ENCODE measurements at places on chromosomes 3 and 15.
A peak's percentile ranks its signal among the peaks of the same experiment; 100 is the strongest.

GRCh38 chr3:153783106-153783505 lies 338.1 kb upstream of the ARHGEF26 start:
- H3K4me3 ChIP-seq = no peak overlapping the region
- H3K27me3 ChIP-seq = peaks cover 6% of the 10 kb centered on the region
- H3K27ac ChIP-seq = no peak overlapping the region
- no peak for DNase-seq
- no peaks in the 10 kb centered on the region for H3K36me3 ChIP-seq
- no peaks in the 10 kb centered on the region for H3K4me1 ChIP-seq

- no peaks in the 10 kb centered on the region for H3K27me3 ChIP-seq
- H3K4me3 ChIP-seq = no peak overlapping the region
- H3K4me1 ChIP-seq = no peaks in the 10 kb centered on the region
- H3K36me3 ChIP-seq = no peaks in the 10 kb centered on the region
Observed at GRCh38 chr3:191148131-191148530, 50.9 kb upstream of the OSTN start.

DNA sequence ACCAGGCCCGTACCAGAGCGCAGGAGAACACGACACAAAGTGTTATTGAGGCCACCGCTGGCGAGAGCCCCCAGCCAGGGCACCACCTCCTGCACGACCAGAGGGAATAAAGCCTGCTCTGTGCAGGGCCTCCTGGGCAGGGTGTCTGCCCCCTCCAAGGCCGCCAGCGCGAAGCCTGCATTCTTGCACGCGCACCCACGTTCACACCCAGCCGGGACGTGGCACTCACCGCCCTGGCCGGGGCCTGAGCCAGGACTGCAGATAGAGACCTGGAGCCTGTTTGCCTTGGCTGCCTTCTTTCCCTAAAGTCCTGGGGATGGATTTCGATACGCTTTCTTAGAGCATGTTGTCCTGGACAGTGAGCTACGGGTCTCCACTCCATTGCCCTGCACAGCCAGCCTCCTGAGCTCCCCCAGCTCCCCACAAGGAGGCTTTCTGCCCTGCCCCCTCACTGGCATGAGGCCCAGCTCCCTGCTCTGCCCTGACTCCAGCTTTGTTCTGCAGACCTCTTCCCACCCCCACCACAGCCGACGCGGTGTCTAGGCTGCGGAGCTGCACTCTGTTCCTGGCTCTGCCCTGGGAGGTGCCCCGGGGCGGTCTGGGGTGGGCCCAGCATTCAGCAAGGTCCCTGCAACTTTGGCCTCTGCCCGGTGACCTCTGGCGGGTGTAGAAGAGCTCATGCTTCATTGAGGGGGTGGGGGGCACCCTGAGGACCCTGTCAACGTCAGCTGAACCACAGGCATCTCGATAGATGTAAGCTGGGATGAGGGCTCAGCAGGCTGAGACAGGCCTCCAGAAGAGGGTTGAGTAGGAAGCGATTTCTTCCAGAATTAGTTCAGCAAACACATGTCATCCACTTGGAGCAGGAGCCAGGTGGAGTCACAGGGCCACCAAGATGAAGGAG lies 145.0 kb downstream of the LRRK1 start:
- no peak for DNase-seq
- H3K4me1 ChIP-seq = no peaks in the 10 kb centered on the region
- no peaks in the 10 kb centered on the region for H3K36me3 ChIP-seq
- H3K27ac ChIP-seq = no peak overlapping the region

DNA sequence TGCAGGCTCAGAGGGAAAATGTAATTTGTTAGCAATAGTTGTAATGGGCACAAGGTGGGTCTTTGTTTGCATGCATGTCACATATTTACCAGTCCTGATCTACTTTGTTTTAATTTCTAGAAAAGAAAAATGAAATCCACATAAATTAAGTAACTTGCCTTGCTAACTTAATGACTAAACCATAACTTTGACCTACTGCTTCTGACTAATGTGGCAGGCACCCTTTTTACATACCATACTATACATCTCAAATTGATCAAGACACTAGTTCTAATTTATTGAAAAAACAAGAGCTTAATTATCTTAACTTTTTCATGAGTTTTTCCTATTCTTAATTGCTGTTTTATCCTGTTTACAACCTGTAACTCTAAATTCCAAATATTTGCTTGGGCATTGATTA lies 93.2 kb downstream of the ATP11B start:
- no peaks in the 10 kb centered on the region for H3K27me3 ChIP-seq
- H3K36me3 ChIP-seq = peaks cover 20% of the 10 kb centered on the region
- peaks cover 3% of the 10 kb centered on the region for H3K4me1 ChIP-seq

DNA sequence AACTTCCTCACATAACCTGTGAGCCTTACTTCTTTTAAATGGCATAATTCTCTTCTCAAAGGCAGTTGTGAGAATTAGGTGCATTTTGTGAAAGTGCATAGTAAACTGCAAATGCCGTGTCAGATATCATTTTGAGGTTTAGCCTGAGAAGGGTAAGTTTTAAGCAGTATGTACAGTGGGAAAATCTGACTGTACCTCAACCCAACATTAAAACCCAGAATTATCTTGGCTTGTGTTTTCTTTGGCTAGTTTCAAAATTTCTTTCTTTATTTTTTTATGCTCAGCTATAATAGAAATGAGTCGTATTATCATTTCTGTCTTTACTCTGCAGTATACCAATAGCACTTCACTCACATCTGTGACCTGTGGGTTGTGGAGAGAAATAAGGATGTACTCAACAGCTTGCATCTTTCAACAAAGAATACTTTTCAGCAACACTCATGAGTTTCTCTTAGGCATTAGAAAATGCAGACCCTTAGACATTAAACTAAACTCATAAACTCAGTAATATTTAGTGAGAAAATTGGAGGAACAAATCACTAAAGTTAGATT lies 65.7 kb downstream of the RASA2 start:
- DNase-seq = no peak
- H3K36me3 ChIP-seq = peaks cover 38% of the 10 kb centered on the region
- peak overlapping the region; percentile 2 for H3K4me3 ChIP-seq
- H3K4me1 ChIP-seq = peaks cover 64% of the 10 kb centered on the region

DNA sequence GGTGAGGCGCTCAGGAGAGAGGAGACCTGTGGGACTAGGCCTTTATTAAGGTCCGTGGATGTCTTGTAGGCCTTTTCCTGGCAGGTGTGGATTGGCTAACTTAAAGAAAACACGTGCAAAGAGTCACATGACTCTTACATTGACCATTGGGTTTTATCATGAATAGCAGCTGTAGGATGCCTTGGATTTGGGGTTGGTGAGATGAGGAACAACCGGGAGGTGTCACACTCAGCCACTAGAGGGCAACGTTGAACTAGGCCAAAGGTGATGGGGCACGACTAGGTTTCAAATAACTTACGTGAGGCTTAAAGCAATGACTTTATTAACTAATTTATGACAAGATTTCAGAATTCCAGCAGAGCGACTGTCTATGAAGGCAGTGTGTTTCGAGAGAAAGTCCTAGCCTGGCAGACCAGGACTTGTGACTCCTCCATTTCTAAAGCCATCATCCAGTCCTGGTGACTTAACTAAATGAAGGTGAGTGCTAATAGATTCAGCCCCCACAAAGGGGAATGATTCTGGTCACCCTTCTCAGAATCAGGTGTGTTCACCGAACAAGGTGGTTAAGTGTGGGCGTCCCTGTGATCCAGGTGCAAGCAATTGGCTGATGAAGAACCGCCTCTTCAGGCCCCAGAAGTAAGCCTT lies 345.6 kb downstream of the MCTP2 start:
- no peak overlapping the region for H3K4me3 ChIP-seq
- H3K27me3 ChIP-seq = peaks cover 42% of the 10 kb centered on the region
- no peak overlapping the region for H3K27ac ChIP-seq
- H3K36me3 ChIP-seq = no peaks in the 10 kb centered on the region
- no peaks in the 10 kb centered on the region for H3K4me1 ChIP-seq
- peak; percentile 55 for DNase-seq

GRCh38 chr3:22353126-22353525 lies 602.1 kb upstream of the ZNF385D start:
- DNase-seq = no peak
- no peaks in the 10 kb centered on the region for H3K27me3 ChIP-seq
- no peak overlapping the region for H3K4me3 ChIP-seq
- no peaks in the 10 kb centered on the region for H3K4me1 ChIP-seq
- H3K36me3 ChIP-seq = no peaks in the 10 kb centered on the region

DNA sequence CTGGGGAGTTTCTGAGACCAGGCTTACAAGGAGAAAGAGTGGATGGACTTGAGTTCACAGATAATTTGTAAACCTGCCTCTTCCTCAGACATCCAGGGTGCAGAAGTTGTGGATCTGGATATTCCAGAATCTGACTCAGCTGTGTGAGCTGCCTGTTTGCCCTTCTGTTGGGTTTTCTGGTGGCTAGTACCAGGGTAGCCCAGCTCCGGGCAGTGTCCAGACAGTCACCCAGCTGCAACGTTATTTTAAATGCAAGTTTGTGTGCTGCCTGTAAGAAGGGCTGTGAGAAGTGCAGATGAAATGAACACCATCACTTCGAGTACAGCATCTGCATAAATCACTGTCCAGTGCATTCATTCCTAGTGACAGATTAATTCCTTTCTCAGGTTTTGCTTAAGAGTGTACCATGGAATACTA lies 1053.0 kb downstream of the TUSC7 start:
- no peaks in the 10 kb centered on the region for H3K27me3 ChIP-seq
- H3K4me3 ChIP-seq = no peak overlapping the region
- no peaks in the 10 kb centered on the region for H3K4me1 ChIP-seq

DNA sequence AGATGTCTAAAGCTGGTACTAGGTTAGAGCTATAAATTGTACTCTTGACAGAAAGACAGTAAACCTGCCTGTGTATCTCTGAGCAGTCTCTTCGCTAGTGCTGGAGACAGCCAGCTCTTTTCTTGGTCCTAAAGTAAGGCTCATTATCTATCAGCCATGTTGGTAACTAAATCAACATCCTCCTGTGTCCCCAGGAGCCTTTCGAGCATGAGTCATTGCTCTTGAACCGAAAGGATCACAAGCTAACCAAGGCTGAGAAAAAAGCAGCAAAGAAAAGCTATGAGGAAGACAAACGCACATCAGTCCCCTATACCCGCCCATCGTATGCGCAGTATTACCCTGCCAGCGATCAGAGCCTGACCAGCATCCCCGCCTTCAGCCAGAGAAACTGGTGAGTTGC lies 25.0 kb upstream of the TEX264 start:
- no peak overlapping the region for H3K27ac ChIP-seq
- H3K27me3 ChIP-seq = no peaks in the 10 kb centered on the region
- no peaks in the 10 kb centered on the region for H3K4me1 ChIP-seq

DNA sequence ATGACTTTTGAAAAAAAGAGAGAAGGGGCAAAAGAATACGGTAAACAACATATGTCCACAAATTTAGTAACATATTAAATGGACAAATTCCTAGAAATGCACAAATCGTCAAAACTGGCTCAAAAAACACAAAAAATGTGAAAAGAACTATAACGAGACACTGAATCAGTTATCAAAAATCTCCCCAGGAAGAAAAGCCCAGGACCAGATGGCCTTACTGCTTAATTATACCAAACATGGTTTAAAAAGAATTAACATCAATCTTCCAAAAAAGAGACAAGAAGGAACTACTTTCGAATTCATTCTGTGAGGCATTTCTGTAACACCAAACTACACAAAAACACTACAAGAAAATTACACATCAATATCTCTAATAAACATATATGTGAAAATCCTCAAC lies 117.4 kb downstream of the STAG1 start:
- peaks cover 5% of the 10 kb centered on the region for H3K36me3 ChIP-seq

- DNase-seq = peak; percentile 74
- H3K4me1 ChIP-seq = peaks cover 77% of the 10 kb centered on the region
- H3K4me3 ChIP-seq = peak overlapping the region; percentile 99
- no peaks in the 10 kb centered on the region for H3K27me3 ChIP-seq
- H3K27ac ChIP-seq = peak overlapping the region; percentile 99
Observed at GRCh38 chr15:81301815-81302399, 22.0 kb downstream of the STARD5 start.

DNA sequence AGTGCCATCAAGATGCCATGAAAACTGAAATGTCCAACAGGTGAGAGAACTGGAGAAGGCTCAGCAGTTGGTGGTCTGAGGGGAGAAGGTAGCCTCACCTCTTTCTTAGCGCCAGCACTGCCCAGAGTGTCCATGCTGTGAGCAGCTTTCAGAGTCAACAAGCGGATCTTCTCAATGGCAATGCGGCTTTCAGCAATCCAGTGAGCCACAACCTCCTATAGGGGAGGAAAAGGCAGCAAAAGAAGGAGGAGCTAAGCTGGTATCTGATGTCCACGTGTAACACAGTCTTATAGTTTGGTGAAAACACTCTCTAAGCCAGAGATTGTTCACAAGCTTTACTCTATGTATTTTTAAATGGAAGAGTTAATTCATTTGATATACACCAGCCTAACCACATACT lies 36.1 kb upstream of the ACKR4 start:
- no peak overlapping the region for H3K27ac ChIP-seq
- no peaks in the 10 kb centered on the region for H3K27me3 ChIP-seq
- no peak for DNase-seq
- H3K4me1 ChIP-seq = no peaks in the 10 kb centered on the region
- peaks cover 20% of the 10 kb centered on the region for H3K36me3 ChIP-seq
- H3K4me3 ChIP-seq = no peak overlapping the region

DNA sequence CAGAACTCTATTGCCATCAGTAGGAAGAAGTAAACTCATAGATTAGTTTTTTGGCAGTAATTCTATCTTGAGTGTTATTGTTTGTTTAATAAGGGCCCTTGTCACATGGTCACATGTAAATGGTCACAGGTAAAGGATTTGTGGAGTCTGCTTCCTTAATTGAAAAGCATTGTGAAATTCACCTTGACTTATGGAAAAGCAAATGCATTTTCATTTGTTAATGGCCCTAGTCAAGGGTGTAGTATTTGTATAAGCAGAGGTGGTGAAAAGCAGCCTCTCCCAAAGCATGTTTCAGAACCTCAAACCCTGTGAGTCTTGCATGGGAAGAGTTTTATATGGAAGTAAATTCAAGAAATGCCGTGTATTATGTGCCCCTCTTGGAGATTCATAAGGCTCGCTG lies 197.5 kb upstream of the NR2E3 start:
- no peaks in the 10 kb centered on the region for H3K4me1 ChIP-seq
- no peak overlapping the region for H3K27ac ChIP-seq
- no peak for DNase-seq

DNA sequence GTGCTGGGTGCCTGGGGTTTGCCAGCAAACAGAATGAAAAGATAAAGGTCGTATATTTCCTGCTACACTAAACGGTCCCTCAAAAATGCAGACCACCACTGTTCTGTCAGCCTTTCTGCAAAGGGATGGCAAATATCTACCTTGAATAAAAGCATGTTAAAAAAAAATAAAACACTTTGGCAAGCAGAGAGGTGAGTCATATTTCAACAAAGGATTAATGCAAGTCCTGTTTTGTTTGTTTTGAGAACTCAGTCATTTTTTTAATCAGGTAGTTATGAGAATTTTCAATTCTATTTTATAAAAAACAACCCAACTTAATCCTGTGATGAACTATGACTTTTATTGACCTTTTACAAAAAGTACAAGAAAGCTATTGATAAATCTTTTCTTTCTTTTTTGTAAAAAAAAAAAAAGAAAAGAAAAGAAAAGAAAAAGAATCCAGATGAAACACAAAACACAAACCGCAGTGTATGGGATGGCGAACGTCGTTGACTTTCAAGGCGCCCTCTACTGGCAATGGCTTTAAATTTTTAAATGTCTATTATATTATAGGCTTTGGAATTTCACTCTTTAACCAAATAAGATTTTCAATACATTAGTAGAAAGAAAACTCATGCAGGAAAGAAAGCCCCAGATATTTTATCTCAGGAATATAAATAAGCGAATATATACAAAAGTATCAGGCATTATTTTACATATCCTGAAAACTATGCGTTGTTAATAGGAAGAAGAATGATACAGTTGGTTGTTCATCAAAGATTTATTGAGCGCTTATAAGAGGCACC lies 87.8 kb downstream of the NCEH1 start:
- H3K36me3 ChIP-seq = no peaks in the 10 kb centered on the region
- no peak overlapping the region for H3K4me3 ChIP-seq
- no peaks in the 10 kb centered on the region for H3K27me3 ChIP-seq
- H3K4me1 ChIP-seq = peaks cover 9% of the 10 kb centered on the region
- no peak overlapping the region for H3K27ac ChIP-seq
- DNase-seq = peak; percentile 44

All from activated CD4-positive, alpha-beta memory T cell treated with anti-CD3 and anti-CD28 coated beads for 36 hours (primary cell).